Effector memory CD8-positive, alpha-beta T cell (primary cell): ENCODE measurements at places on chromosomes 1 and 21.

DNA sequence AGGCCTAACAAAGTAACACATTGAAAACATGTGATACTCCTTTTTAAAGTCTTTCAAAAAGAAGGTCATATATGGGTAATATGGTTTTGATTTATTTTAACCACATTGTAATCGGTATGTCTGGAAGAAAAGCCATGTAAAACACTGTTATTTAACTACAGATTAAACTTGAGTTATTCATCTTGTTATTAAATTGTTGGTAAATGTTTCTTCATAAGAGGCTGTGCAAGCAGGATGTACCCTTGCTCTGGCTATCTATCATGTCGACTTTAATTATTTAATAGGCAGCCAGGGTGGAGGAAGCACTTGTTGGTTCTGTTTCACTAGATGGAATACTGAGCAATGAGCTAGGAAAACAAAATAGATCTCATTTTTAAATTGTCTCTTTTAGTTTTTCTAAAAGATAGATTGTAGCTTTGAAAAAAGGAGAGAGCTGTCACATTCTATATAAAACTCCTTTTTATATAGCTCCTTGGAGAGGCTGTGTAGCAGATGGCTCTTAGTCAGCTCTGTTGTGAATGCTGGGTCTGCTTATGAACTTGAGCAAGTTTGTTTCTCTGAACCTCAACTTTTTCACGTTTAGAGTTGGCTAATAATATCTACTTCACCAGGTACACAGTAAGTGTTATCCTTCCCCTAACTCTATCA is 39.5 kb downstream of the LRRC8B start:
- DNase-seq, result no peak

DNA sequence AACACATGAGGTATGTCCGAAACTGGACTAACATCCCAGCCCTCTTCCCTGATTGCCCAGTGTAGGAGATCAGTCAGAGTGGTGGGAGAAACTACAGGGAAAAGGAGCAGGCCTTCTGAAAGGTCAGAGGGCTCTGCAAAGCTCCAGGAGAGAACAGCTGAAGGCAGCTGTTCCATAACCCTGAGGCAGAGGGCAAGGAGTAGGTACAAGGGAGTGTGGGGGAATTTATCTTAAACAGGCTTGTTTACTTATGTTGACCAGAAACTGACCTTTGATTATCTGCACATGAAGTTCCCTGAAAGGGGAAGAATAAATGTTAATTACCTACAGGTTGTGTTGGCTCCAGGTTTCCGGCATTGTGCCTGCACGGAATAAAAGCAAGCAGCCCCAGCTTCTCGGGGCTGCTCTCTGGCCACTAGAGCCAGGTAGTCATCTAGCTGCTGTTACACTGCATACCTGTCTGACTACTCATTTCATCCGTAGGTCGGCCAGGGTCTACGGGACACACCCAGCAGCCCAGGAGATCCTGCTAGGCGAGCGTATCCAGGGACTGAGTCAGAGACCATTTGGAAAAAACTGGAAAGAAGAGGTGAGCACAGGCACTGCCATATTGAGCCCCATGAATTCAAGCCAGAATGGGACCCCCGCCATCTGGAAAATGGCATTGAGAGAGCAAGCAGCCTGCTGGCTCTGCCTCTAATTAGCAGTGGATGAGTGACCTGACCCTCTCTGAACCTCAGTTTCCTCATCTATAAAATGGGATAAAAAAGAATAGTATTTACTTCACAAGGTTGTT is 14.9 kb upstream of the PAQR7 start:
- no peak for DNase-seq

GRCh38 chr1:58363585-58363984 is 182.9 kb downstream of the OMA1 start:
- DNase-seq, result no peak

GRCh38 chr1:62131093-62131725 is 63.4 kb upstream of the L1TD1 start:
- DNase-seq, result no peak

DNA sequence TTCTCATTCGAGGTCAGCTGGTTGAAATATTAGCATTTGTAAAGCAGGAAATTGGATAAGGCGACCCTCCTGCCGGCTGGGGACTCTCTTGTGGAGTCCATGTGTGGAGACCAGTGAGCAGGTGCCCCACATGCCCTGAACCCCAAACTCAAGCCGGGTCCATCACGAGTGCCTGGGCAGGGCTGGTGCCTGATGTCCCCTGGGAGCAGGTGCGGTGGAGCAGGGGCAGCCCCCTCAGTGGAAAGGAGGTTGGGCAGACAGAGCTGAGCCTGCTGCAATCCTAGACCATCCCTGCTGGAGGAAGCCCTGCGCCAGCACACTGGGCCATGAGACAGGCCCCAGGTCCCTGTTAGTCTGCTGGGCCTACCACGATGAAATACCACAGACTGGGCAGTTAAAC is 395.6 kb downstream of the NPHP4 start:
- DNase-seq, result no peak

DNA sequence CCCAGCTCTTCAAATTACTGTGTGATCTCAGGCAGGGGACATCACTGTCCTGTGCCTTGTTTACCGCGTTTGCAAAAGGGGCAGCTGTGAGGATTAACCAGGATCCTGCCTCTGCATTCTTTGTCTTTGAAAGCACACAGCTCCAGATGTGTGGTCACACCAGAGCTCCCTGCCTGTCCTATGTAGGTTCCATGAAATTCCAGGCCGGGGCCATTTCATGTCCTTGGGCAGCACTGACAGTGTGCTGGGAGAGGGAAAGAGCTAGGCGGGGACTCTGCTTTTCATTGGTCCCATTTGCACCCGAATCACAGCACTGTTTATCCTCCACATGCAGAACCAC is 42.2 kb upstream of the SELENON start:
- DNase-seq, result no peak

DNA sequence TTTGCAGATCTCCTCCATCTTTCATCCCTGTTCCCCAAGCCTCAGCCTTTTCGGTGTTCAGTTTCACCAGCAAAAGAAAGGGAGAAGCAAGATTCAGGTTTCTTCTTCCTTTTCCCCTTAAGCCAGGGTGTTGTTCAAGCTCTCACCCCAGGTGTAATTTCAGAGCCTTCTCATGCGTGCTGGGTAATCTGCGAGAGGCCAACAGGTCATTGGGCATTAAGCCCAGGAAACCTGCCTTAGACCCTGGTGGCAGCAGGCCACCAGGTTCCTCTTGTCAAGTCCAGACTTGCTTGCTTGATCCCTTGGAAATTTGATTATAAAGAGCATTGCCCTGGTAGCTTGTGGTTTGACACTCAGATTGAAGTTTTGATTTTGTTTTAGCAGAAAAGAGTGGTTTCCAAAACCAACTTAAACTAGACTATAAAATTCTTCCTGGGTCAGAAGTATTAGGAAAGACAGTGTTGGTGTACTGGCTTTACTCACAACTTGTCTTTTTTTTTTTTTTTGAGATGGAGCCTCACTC is 6.9 kb downstream of the AKR1A1 start:
- no peak for DNase-seq
